PC-9 (cell line): ENCODE measurements at places on chromosomes 7 and 10. TPM values are rescaled to one million over a fixed set of nuclear protein-coding genes. Genes with fewer than 3 reads are reported as not detected.

Gene PRSS1
- total RNA-seq = 0.94 TPM in 1 of 2 replicates, not detected in the other

Gene CLEC5A
- total RNA-seq = not detected in 2 replicates

Gene KCNIP2
- 4.0 and 5.1 TPM in 2 replicates for total RNA-seq

Gene C1QL3
- not detected in 2 replicates for total RNA-seq

Gene UFSP1
- 2.7 and 2.8 TPM in 2 replicates for total RNA-seq

Gene BPGM
- 18.5 and 24.6 TPM in 2 replicates for total RNA-seq

Gene OR2A25
- not detected in 2 replicates for total RNA-seq

Gene GPRIN2
- total RNA-seq = 33.1 and 53.6 TPM in 2 replicates

Gene UBN2
- total RNA-seq = 20.3 and 34.1 TPM in 2 replicates

Gene JCAD
- 30.5 and 36.7 TPM in 2 replicates for total RNA-seq

Gene CTTNBP2
- not detected in 2 replicates for total RNA-seq

Gene EBLN1
- total RNA-seq = not detected in 2 replicates

Gene VWA2
- 0.48 and 1.2 TPM in 2 replicates for total RNA-seq

Gene TMEM176A
- not detected in 2 replicates for total RNA-seq

Gene GSTO2
- 3.3 and 4.3 TPM in 2 replicates for total RNA-seq

Gene HMX3
- not detected in 2 replicates for total RNA-seq

Gene IDI2
- total RNA-seq = not detected in 2 replicates

Gene CUBN
- 0.07 and 0.28 TPM in 2 replicates for total RNA-seq

Gene MALRD1
- total RNA-seq = not detected in 2 replicates

Gene AKR1C8
- 2.7 and 4.0 TPM in 2 replicates for total RNA-seq

Gene UPK3B
- total RNA-seq = 16.8 and 19.2 TPM in 2 replicates

Gene INPP5A
- 18.4 and 18.8 TPM in 2 replicates for total RNA-seq

Gene PCDH15
- total RNA-seq = not detected in 2 replicates

Gene PIK3CG
- total RNA-seq = not detected in 2 replicates

Gene AGMO
- not detected in 2 replicates for total RNA-seq

Gene GRM3
- total RNA-seq = not detected in 2 replicates

Gene IQUB
- total RNA-seq = 0.33 and 0.98 TPM in 2 replicates

Gene CDH23
- 7.8 and 13.3 TPM in 2 replicates for total RNA-seq

Gene SLC16A9
- not detected in 2 replicates for total RNA-seq

Gene MSMB
- total RNA-seq = not detected in 2 replicates

Gene FOXK1
- 68.1 and 77.3 TPM in 2 replicates for total RNA-seq

Gene PRKAR2B
- 2.7 and 2.9 TPM in 2 replicates for total RNA-seq

Gene CISD1
- total RNA-seq = 62.5 and 75.3 TPM in 2 replicates

Gene TLX1
- not detected in 2 replicates for total RNA-seq
